A549 treated with CORT108297 at 1 μM for 4 hours (cell line): ENCODE measurements at places on chromosomes 2 and 18. TPM values are rescaled to one million over a fixed set of nuclear protein-coding genes. Genes with fewer than 3 reads are reported as not detected.

Gene ZNF512
- total RNA-seq, result 16.3 to 21.7 TPM (median 18.8 TPM) in 5 replicates

Gene HOXD11
- total RNA-seq, result 6.2 to 9.1 TPM (median 7.8 TPM) in 5 replicates

Gene LTBP1
- 16.8 to 28.3 TPM (median 24.9 TPM) in 5 replicates for total RNA-seq

Gene RNF138
- 11.8 to 16.3 TPM (median 13.4 TPM) in 5 replicates for total RNA-seq

Gene SERPINB3
- total RNA-seq, result 0.06 to 0.17 TPM (median 0.08 TPM) in 5 replicates

Gene SNED1
- 0.18 to 0.62 TPM (median 0.55 TPM) in 5 replicates for total RNA-seq

Gene TRAPPC8
- total RNA-seq, result 11.3 to 18.7 TPM (median 12.1 TPM) in 5 replicates

Gene TSPYL6
- total RNA-seq, result not detected in 5 replicates

Gene LHCGR
- not detected in 5 replicates for total RNA-seq

Gene HOXD13
- total RNA-seq, result 0.16 to 0.27 TPM (median 0.23 TPM) in 5 replicates

Gene ASPRV1
- 0.14 to 0.43 TPM (median 0.23 TPM) in 5 replicates for total RNA-seq
